ENCODE measurements at places on chromosomes 1 and 21.
A peak's percentile ranks its signal among the peaks of the same experiment; 100 is the strongest.

GRCh38 chr1:204506969-204507316 is 9.3 kb upstream of the MDM4 start:
- H3K4me3 ChIP-seq: peak overlapping the region; percentile 3
- peak; percentile 93 for DNase-seq
- H3K27ac ChIP-seq: peak overlapping the region; percentile 88
- H3K36me3 ChIP-seq: no peaks in the 10 kb centered on the region
- H3K27me3 ChIP-seq: no peaks in the 10 kb centered on the region

GRCh38 chr1:151641229-151641628 is 29.4 kb downstream of the SNX27 start:
- no peak overlapping the region for H3K4me3 ChIP-seq
- no peaks in the 10 kb centered on the region for H3K36me3 ChIP-seq
- H3K4me1 ChIP-seq: peaks cover 30% of the 10 kb centered on the region
- H3K27me3 ChIP-seq: no peaks in the 10 kb centered on the region

GRCh38 chr1:158227904-158228623 is 26.2 kb upstream of the CD1A start:
- no peak overlapping the region for H3K27ac ChIP-seq
- H3K27me3 ChIP-seq: peaks cover 5% of the 10 kb centered on the region
- H3K4me3 ChIP-seq: no peak overlapping the region
- no peak for DNase-seq

- no peaks in the 10 kb centered on the region for H3K27me3 ChIP-seq
- H3K36me3 ChIP-seq: no peaks in the 10 kb centered on the region
- no peak overlapping the region for H3K27ac ChIP-seq
- DNase-seq: no peak
- H3K4me3 ChIP-seq: no peak overlapping the region
Measured at GRCh38 chr1:82108843-82109242, 308.1 kb downstream of the ADGRL2 start.

GRCh38 chr1:25922056-25922970 is 16.1 kb upstream of the STMN1 start:
- no peaks in the 10 kb centered on the region for H3K27me3 ChIP-seq
- peak overlapping the region; percentile 24 for H3K4me3 ChIP-seq
- H3K36me3 ChIP-seq: no peaks in the 10 kb centered on the region
- DNase-seq: peak; percentile 48
- H3K27ac ChIP-seq: peak overlapping the region; percentile 56
- peaks cover 17% of the 10 kb centered on the region for H3K4me1 ChIP-seq

DNA sequence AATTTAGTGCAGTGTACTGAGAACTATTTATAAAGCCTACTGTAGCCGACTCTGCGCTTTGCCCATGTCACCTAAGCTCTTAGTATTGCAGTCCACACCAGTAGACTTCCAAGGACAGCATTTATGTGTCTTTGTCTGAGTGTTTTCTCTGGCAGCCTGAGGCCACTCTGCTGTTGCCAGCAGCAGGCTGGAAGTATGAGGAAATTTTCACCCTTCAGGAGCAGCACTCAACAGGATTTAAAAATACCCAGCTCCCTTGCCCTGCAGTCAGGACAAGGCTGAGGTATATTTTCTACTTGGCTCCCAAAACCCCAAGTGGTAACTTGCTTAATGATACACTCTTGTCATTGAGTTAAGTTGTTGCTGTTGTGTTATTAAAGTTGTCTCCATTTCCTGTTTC is 230.1 kb downstream of the SRGAP2C start:
- no peaks in the 10 kb centered on the region for H3K36me3 ChIP-seq
- no peaks in the 10 kb centered on the region for H3K4me1 ChIP-seq
- DNase-seq: no peak
- H3K27me3 ChIP-seq: no peaks in the 10 kb centered on the region
- H3K27ac ChIP-seq: no peak overlapping the region

DNA sequence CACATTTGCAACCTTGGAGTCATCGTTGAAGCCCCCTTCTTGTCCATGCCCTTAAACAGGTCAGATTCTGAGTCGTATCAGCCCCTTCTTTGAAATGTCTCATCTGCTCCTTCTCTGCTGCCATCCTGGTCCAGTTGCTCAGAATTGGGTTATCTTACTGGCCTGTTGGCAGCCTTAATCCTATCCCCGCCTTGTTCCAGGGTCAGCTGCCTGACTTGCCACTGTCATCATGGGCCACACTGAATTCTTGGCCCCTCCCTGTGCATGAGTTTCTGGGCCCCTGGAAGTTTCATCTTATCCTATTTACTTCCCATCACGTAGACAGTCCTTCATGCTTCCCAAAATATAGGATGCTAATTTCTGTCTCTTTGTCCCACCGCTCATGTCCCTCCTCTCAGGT is 23.7 kb downstream of the IRF2BP2 start:
- H3K36me3 ChIP-seq: no peaks in the 10 kb centered on the region
- H3K4me3 ChIP-seq: no peak overlapping the region
- no peak overlapping the region for H3K27ac ChIP-seq
- no peak for DNase-seq

GRCh38 chr1:200670242-200671118 is 773 bp upstream of the DDX59 start:
- H3K27me3 ChIP-seq: no peaks in the 10 kb centered on the region
- H3K36me3 ChIP-seq: no peaks in the 10 kb centered on the region
- H3K4me1 ChIP-seq: peaks cover 29% of the 10 kb centered on the region
- peak; percentile 72 for DNase-seq

GRCh38 chr1:212917134-212917485 is 33.2 kb upstream of the VASH2 start:
- H3K36me3 ChIP-seq: no peaks in the 10 kb centered on the region
- H3K27ac ChIP-seq: no peak overlapping the region
- no peak overlapping the region for H3K4me3 ChIP-seq

DNA sequence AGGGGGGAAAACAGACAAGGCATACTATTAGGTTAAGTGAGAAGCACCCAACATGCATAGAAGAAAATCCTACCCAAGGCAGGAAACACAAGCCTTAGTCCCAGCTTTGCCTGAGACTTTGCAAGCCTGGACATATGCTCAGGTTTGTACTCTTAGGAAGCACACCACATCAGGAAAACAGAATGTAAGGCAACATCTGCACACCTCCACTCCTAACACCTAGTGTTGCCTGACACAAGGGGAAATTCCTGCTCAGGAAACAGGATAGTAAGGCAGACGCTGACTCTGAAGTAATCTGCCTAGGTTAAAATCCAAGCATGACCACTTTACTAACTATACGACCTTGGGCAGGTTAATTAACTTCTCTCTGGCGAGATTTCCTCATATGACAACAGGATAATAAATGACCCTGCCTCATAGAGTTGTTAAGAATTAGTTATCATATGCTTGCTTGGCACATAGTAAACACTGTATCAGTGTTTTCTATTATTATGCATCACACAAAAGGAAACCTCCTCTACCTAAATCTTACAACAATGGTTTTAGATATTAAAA is 119.8 kb downstream of the ZZZ3 start:
- H3K4me1 ChIP-seq: peaks cover 7% of the 10 kb centered on the region
- no peak overlapping the region for H3K4me3 ChIP-seq
- peaks cover 9% of the 10 kb centered on the region for H3K36me3 ChIP-seq
- DNase-seq: no peak
- no peak overlapping the region for H3K27ac ChIP-seq
- H3K27me3 ChIP-seq: no peaks in the 10 kb centered on the region

DNA sequence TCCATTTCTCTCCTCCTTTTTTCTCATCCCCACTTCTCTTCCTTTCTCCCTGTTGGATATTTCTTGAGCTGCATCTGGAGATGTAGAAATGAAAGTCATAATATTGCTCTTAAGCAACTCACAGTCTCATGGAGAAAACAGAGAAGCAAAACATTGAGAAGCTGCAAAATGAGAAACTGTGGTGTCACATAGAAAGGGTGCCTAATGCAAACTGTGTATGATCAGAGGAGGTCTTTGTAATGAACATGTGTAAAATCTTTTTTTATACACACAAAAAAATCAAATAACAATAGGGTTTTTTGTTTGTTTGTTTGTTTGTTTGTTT is 11.8 kb upstream of the SLAMF7 start:
- H3K4me1 ChIP-seq: no peaks in the 10 kb centered on the region
- H3K27me3 ChIP-seq: no peaks in the 10 kb centered on the region
- no peak overlapping the region for H3K4me3 ChIP-seq
- H3K27ac ChIP-seq: no peak overlapping the region
- no peaks in the 10 kb centered on the region for H3K36me3 ChIP-seq
- no peak for DNase-seq

All from body of pancreas (tissue), 4 donors.